Diencephalon (tissue), 1 donor: ENCODE measurements at places on chromosomes 12 and 14. TPM values are rescaled to one million over a fixed set of nuclear protein-coding genes. Genes with fewer than 3 reads are reported as not detected.

Gene HOXC12
- total RNA-seq = not detected

Gene EXOC3L4
- 0.46 TPM for total RNA-seq

Gene LAG3
- total RNA-seq = not detected

Gene NUMB
- 21.7 TPM for total RNA-seq
